ENCODE measurements at places on chromosomes 5 and 9.
A peak's percentile ranks its signal among the peaks of the same experiment; 100 is the strongest.

- no peak for DNase-seq
Observed at GRCh38 chr5:10297646-10298204, 10.0 kb downstream of the CMBL start.

DNA sequence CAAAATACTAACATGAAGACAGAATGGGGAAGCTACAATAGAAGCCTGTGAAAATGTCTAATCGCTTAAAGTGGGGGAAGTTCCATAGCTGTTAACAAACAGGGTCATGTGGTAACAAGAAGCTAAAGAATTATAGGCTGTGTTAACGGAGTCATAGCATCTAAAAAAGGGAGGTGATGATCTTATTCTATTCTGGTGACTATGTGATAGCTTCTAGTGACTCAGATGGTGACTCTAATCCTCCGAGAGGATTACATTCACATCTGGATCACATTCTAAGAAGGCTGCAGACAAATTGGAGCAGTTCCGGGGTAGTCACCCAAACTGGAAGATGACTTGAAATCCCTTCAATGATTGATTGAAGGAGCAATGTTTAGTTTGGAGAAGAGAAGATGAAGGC is 142.1 kb downstream of the LIFR start:
- DNase-seq = no peak

GRCh38 chr9:94827584-94828304 is 101.2 kb downstream of the AOPEP start:
- no peak for DNase-seq

GRCh38 chr5:15476977-15477376 is 23.0 kb upstream of the FBXL7 start:
- no peak for DNase-seq

DNA sequence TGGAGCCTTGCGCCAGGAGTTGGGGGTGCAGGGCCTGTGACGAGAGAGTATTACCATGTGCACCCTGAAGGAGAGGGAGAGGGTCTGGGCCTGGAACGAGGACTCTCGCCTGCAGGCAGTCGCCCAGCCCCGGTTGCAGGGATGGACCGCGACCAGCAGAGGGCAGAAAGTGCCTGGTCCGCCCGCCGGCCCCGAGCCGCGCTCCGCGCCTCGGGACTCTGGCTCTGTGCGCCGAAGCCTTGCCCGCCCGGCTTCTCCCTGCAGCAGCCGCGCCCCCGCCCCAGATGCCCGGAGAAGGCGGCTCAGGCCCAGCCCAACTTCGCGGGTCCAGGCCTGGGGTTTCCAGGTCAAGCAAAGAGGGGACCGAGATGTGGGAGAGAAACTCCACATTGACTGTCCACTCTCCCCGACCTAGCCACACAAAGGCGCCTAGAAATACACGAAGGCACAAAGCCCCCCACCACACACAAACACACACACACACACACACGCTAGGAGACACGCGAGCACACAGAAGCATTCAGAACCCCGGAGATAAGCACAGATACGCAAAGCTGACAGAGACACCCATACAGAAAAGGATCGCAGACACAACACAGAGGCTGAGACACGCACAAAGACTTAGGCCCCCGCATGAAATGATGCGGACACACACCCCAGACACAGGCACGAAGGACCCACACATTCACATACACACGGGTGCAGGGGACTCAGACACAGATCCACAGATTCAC is 2.0 kb upstream of the LMX1B start:
- DNase-seq = peak; percentile 46

DNA sequence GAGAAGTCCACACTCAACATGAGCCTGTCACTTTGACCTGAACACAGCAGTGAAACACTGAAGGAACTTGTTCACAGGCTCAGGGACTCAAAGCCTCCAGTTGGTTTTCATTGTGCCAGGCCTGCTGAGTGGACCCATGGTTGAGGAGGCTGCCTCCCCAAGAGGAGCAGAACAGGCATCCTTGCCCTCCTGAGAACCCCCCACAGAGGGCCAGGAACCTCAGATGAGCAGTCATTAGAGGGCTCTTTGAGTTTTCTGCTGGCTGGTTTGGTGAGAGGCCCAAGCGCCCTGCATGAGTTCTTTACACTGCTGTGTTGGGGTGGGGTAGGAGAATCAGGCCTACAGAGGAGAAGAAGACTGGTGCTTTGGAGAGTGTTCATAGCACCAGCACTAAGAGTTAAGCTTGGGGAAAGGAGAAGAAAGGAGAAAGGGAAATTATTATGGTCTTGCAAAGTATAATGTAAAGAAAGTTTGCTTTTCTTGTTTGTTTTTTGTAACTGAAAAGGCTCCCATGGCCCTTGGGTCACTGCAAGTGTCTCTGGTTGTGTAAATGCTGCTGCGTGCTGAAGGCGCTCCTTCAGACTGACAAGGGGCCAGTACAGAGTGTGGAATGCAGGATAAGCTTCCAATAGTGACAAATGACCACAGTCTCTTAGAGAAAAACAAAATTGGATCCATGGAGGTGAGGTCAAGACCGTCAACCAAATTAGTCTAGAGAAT is 100.2 kb downstream of the PDE8B start:
- no peak for DNase-seq

DNA sequence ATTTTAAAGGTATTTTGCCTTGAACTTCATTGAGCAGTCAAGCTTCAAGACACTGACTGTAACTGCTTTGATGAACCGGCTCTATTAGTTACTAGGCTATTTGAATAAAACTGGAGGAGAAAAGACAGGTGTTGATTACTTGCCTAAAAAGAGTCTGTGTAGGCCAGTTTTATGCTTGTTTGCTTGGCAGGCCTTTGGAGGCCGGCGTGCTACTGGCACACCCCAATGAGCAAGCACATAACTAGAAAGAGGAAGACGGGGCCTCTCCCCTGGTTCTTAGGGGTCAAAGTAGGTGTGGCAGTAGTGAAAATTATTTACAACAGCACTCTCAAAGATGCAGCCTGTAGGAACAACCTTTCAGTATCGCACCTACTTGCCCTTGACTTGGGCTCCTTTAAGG is 2.1 kb upstream of the ZFR start:
- DNase-seq = no peak

DNA sequence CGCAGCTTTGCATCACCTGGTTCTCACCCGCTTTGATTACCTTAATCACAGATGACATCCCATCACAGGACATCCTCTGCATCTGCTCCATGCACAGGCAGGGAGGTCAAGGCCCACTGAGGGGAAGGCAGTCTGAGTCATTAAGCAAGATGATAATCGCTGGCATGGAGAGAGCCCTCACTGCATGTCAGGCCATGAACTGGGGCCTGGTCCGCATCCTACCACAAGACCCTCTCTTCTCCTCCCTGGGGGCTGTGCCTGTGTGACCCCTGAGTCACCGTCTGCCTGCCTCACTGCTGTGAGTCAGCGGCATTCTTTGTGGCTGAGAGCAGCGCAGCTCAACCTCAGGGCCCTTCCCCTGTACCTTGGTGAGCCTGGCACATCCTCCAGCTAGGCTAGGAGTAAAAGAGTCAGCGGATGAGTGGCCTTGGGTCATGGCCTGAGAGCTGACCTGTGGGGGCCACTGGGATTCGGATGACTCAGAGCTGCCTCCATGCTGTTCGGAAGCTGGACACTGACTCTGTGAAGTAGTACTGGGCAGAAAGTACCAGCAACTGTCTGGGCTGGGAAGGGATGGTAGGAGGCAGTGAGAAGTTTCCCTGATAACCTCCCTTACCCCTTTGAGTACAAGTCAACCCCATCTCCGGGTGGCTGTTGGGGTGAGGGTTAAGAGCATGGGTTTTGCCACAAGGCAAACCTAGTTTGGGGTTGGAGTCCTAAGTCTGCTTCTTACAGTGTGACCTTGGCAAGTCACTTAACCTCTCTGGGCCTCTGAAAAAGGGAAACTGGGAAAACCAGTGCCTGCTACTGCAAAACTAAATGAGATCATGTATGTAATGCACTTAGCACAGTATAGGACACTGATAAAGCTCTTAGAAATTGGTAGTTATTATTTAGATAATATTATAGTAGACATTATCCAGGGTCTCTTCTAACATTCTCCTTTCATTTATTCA is 14.6 kb upstream of the ARSI start:
- DNase-seq = no peak

DNA sequence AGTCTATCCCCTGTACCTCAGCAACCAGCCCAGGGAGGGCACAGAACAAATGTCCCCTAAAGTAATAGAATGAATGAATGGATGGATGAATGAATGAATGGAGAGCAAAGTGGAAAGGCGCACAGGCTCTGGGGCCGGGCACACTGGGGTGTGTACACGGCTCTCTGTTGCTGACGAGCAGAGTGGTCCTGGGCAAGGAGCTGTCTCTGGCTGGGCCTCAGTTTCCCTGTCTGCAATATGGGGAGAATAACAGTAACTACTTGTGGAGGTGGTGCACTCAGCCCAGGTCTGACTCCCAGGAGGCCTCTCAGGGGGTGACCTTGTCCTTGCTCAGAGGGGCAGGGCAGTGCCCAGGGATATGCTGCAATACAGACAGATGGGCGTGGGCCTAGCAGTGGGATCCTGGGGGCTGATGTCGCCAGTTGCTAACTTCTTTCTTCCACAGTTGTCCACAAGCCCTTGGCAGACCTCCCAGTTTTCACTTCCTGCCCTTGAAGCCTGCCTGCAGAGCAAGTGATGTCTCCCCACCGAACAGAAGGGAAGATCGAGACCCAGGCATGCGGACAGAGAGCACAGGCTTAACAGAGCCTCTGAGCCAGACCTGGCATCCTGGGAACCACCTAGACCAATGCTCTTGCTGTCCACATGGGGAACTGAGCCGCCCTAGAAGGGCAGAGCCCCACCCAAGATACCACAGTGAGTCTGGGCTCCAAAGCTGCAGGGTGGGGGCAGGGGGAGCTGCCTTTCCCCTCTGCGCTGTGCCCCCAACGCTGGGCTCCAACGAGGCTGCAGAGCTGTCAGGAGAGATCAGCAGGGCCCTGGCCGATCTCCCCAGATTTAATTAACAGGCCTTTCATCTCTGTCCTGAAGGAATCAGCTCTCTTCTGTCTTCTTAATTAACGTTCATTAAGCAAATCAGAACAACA is 13.6 kb upstream of the LAMC3 start:
- DNase-seq = no peak

All from T follicular helper cell (primary cell).